ENCODE measurements at places on chromosomes 1 and 21.

- DNase-seq, result no peak
Measured at GRCh38 chr1:88311265-88311664, 372.8 kb upstream of the PKN2 start.

DNA sequence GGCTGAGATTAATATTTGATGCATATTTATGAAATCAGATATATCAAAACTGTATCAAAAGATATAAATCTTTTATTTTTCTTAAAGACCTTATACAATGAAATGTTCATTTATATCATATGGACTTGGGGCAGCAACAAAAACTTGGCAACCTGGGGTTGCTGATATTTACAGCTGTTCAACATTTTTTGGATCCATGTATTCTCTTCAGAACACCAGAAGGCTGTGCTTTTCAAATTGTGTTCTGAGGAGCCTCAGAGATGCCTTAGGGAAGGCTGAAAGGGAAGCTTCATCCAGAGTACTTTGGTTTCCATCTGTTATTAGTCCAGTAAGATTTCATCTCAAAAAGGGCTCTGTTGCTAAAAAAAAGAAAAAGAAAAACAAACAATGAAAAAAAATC lies 94.8 kb downstream of the DISC1 start:
- DNase-seq, result no peak

DNA sequence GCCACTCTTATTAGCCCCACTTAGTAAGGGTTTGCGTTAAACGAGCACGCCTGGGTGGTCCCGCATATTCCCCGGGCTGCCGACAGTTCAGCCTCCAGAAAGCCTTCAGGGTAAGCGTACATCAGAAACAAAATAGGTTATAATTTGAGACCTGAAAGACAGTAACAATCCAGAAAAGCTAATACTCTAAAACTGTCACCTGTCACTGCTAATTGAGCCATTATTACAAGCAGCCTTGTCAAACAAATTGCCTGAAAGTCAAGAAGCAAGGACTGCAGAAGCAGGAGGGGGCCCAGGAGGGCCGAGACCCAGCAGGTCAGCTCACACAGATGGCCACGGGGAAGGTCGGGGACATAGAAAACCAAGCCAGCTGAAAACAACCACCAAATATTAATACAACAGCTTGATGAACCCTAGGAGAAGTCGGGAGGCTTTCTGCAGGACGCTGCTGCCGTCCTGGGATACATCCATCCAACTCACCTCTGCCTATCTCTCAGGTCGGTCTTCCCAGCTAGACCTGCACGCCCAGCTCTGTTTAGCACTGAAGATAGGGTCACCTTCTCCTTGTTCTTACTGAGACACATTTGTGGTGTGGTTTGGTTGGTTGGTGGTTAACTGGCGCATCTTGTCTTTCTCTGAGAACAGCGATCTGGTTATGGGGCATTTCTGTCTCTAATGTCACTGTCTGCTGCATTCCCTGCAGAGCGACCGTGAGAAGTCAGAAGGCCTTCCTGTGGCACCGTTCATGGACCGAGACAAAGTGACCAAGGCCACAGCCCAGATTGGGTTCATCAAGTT lies 110.8 kb downstream of the WDR4 start:
- no peak for DNase-seq

GRCh38 chr1:10444795-10445397 lies 4.9 kb upstream of the CORT start:
- no peak for DNase-seq

- no peak for DNase-seq
Measured at GRCh38 chr21:44255511-44255981, 6.2 kb downstream of the DNMT3L start.

GRCh38 chr1:205454903-205455335 lies 926 bp downstream of the BLACAT1 start:
- DNase-seq, result no peak

GRCh38 chr1:53919675-53920066 lies 25.7 kb downstream of the DIO1 start:
- no peak for DNase-seq

DNA sequence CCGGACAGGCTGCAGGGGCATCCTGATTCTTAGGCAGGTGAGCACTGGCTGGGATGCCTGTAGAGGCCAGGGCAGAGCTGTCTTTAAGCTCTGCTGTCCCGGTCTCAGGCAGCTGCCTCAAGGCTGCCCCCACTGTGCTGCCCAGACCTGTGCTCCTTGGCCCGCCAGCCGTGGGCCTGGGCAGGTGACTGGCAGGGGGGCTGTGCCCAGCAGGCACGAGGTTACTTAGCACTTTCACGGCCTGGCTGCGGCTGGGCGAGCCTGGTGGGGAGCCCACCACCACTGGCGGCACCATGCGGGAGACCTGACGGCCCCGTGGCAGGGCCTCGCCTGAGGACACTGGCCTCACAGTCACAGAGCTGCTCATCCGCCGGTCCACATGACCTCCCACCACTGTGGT lies 8.2 kb downstream of the CRYBG2 start:
- no peak for DNase-seq

DNA sequence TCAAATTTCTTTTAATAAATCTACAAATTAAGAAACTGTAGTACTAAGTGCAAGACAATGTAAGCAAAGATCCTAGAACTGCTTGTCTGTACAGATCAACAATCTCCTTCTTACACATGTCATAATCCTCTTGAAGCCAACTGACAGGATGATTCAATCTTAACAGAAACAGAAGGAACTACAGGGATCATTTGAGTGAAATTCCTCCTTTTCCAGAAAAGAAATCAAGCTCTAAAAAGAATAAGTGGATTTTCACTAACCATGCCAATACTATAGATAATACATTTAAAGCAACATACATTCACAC lies 53.2 kb downstream of the RAB3GAP2 start:
- no peak for DNase-seq

- DNase-seq, result no peak
Measured at GRCh38 chr21:42537106-42537742, 23.6 kb downstream of the SLC37A1 start.

DNA sequence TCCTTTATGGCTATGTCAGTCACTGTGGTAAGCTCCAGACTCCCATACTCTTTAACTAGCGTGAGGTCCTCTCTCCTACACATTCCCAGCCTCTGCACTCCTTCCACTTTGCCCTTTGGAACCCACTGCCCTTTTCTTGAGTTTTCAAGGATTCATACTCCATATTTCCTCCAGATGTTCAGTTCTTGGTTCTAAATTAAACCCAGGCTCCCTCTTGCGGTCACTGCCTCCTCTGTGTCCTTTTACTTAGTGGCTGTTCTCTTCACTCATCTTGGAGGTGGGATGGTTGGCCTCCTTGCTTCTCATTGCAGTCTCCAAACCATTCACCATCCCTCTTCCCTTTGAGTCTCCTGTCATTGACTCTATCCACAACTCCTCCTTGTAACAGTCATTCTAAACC lies 208.1 kb downstream of the TGFB2 start:
- no peak for DNase-seq

DNA sequence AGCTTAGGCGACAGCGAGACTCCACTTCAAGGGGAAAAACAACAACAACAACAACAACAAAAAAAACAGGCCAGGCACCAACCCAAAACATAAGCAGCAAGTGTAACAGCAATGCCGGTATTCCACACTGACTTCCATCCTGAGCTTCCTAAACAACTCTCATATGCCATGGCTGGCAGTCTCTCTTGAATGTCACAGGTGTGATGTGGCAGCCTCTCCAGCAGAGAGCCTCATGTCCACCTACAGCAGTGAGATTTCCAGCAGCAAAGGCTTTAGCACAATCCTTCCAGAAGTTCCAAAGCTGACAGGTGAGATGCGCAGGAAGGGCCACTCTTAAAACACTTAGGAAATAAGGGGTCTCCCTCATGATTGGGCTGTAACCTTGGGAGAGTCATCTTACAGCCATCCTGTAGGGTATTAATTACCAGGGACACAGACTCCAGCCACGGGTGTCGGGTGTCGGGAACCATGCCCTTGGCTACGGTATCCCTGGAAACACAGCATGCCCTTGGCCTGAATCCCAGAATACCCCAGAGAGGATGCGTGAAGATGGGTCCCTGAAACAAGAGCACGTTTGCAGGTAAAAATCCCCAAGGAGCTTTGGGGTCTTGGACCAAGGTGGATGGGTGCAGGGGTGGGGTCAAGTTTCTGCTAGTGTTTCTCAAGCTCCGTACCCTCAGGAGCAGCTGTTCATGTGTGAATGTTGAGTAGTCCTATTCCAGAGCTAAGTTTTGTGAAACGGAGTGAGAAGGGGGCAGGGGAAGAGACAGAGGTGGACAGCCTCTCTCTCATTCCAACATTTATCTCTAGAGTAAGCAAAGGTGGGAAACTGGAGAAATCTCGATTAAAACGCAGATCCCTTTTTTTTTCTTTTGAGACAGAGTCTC lies 31.4 kb downstream of the CLSTN1 start:
- no peak for DNase-seq

DNA sequence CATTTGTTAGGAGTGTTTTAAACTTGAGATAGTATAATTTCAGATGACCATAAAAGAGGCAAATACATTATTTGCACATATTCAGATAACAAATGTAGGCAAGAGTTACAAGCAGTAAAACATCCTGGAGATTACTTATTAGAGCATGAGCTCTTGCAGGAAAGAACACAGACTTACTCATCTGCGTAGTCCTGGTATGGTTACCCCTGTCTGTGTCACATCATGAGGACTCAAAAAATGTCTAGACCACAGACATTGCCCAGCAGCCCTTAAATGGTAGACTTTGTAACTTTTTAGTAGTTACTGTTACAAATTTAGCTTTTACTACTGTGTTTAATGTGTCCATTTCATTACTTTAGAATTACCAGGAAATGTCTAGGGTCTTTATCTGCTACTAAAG lies 12.8 kb downstream of the CACHD1 start:
- no peak for DNase-seq

GRCh38 chr21:29649406-29649814 lies 290.4 kb downstream of the GRIK1 start:
- DNase-seq, result no peak

DNA sequence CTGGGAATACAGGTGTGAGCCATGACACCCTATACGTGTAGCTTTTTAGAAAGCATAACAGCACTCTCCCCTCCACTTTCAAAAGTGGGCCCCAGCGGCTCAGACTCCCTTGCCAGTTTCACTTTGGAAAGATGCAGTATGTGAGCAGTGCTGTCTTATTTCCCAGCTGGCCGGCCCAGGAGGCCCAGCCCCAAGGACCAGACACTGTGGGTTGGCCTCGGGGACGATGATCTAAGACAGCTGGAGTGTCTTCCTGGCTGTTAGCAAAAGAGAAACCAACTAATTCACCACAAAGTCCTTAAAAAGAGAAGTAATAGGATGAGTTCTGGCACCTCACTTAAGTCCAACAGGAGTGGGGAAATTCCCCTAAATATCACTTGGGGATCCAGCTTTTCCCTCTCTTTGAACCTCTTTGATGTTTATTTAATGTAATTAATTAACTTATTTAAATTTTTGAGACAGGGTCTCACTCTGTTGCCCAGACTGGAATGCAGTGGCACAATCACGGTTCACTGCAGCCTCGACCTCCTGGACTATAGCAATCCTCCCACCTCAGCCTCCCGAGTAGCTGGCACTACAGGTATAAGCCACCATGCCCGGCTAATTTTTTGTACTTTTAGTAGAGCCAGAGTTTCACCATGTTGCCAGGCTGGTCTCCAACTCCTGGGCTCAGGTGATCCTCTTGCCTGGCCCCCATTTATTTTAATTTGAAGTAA lies 17.6 kb upstream of the CLIC4 start:
- DNase-seq, result no peak

- DNase-seq, result no peak
Measured at GRCh38 chr1:169031566-169032224, 74.8 kb upstream of the ATP1B1 start.

GRCh38 chr21:21813289-21813688 lies 815.1 kb downstream of the NCAM2 start:
- no peak for DNase-seq

DNA sequence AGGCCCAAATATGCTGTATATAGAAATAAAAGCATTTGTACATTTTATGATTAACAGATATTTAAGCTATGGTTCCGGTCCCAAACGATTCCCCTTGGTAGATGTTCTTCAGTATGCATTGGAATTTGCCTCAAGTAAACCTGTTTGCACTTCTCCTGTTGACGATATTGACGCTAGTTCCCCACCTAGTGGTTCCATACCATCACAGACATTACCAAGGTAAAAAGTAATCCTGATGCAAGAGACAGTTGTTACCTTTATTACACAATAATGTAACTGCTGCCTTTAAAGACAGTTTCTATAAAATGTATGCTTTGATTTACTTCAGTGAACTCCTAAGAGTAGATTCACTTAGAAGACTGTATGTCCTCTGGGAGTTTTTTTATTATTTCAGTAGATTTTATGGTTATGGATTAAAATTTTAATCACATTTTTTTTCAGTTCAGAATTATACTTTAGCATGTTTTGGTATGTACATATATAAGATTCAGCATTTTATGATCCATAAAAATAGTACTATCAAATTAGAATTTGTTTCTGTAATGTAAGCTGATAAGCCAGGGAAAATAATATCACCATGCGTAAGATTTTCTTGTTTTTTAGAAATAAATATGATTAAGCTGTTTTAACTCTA lies 96.5 kb downstream of the USP25 start:
- no peak for DNase-seq

- DNase-seq, result no peak
Measured at GRCh38 chr1:67085326-67085725, 31.4 kb upstream of the SLC35D1 start.

- DNase-seq, result no peak
Measured at GRCh38 chr1:109796484-109797302, 33.0 kb upstream of the EPS8L3 start.

Measured in stimulated activated CD4-positive, alpha-beta T cell treated with anti-CD3 and anti-CD28 coated beads, Interleukin-15, amount 100 ng/mL, for 48 hours (primary cell).